ENCODE measurements at places on chromosomes 12 and 14.

GRCh38 chr14:65077318-65077717 is 25.0 kb downstream of the MAX start:
- no peak for DNase-seq

DNA sequence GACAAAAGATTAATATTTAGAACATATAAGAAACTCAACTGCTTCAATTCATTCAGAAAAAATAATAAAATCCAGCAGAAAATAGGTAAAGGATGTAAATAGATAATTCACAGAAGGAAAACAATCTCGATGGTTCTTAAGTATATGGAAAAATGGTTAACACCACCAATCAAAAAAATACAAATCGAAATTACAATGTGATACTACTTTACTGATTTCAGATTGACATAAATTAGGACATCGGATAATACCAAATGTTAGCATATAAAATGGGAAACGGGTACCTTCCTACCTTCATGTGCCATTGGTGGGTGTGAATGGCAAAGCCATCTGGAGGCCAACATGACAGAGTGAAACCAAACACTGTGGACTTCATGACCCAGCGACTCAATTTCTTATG is 1.6 kb upstream of the PPP4R4 start:
- no peak for DNase-seq

- no peak for DNase-seq
Measured at GRCh38 chr12:56953314-56953713, 4.1 kb downstream of the RDH16 start.

DNA sequence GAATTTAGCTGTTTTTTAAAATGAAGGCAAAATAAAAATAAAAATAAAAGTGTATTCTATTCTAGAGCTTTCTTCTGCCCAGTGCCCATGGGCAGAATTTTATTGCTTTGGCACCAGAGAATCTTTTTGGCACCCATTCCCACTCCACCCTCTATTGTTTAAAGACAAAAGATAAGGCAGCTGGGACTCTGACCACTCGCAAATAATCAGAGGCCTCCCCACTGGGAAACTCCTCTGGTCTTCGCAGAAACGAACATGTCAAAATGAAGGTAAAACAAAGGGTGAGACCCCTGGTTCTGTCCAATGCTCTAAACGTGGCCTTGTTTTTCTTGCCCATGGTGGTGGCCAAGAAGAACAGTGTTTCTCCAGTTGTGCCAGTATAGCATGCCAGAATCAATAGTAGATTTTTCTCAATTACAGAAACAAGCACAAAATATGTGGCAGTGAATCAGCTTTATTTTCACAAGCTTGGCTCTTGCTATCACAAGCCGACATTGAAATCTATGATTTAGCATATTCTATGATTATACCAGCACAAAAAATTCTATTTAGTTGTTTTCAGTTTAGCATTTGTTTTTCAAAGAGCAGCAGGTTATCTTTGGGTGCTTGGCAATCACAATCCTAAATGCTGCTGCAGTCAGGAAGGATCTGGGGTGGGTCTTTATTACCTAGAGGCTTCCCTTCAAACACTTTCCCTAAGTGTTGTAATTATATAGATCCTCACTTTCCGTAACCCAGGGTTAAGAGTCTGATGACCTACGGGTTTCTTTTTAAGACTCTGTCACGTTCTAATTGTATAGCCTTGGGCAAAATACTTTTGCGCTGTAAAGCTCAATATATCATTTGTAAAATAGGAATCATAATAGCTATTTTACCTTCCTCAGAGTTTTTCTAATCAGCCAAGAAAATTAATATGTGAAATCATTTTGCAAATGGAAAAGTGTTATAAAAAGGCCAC is 50.5 kb downstream of the KITLG start:
- DNase-seq, result no peak

DNA sequence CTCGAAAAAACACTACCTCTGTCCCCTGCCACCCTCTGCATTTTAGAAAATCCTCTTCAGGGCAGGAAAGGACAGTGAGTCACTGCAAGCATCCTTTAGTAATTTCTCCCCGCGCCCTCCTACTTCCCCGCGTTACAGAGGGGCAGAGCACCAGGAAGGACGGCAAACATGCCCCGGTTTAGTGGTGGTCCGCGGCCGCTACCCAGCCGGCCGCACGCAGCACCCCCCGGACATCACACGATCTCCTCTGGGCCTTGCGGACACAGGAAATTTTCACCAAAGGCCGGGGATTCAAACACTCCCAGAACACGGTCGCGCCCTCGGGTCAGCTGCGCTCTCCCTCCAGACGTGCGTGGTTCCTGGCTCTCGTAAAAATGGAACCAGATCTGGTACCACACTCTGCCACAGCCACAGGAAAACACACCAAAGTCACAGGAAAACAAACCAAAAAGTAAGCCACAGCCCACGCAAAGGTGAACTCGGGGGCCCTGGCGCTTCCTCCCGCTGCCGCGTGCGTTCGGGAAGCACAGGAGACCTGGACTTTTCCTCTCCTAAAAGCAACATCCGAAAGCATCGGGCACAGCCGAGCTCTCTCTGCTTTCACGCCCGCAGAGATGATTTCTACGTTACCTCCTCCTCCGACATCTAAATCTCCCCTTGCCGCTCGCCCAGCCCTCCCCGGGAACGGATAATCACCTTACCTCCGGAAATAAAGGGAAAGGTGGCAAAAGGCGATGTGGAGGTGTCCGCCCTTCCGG is 839 bp downstream of the SLC38A1 start:
- peak; percentile 11 for DNase-seq

GRCh38 chr14:64573109-64573508 is 23.3 kb downstream of the PPP1R36 start:
- no peak for DNase-seq

GRCh38 chr14:59772233-59772632 is 98.3 kb downstream of the RTN1 start:
- DNase-seq, result no peak

- no peak for DNase-seq
Measured at GRCh38 chr12:108302403-108303311, 36.5 kb downstream of the CMKLR1 start.

GRCh38 chr14:52380294-52380693 is 66.2 kb downstream of the PTGER2 start:
- no peak for DNase-seq

- DNase-seq, result peak; percentile 24
Measured at GRCh38 chr12:48165089-48165981, 8.0 kb upstream of the ASB8 start.

- DNase-seq, result no peak
Measured at GRCh38 chr12:130847112-130847511, 8.1 kb upstream of the STX2 start.

DNA sequence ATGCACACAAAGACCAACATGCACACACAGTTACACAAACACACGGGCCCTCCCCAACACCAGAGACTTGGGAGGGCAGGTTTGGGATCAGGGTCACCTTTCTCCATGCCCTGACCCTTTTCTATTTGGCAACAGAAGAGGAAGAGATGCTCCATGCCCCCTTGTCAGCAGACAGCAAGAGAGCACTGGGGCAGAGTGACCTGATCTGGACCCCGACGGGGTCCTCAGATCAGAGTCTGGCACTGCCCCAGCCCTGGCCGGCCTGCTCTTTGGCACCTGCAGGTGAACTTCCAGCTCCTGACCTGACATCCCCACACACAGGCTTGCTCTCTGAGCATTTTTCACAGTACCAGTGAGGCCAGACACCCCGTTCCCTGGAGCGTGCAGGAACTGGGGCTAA is 21.4 kb downstream of the ADCY6 start:
- no peak for DNase-seq

DNA sequence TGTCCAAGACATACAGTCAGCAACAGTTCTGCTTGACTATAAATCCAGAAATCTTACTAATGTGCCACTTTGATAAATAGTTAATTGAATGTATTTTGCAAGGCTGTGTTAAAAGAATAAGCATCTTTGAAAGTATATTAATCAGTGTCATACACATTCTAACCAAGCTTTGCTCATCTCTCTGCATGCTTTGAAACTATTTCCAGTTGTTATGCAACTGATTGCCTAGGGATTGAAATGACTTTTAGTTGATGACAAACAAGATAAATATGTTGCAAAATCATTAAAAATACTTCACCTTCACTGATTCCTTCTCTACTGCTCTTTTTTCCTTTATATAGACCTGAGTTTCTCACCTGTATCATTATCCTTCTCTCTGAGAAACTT is 91.3 kb downstream of the AEBP2 start:
- no peak for DNase-seq

DNA sequence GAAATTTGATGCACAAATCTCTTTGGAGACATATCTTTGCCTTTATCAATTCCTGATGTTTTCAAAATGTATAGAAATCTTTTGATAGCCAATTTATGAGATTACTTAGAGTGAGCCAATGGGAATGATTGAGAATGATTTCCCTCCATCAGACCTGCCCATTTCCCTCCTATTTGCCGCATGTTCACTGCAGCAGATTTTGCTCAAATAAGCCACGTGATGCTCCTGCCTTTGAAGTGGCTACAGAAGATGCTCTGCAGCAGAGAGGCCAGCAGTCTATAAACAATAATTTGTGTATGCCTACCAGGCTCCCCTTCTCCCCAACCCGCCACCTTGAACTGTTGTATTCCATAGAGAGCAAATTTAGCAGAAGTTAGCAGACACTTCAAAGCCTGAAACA is 21.9 kb downstream of the WIF1 start:
- no peak for DNase-seq

DNA sequence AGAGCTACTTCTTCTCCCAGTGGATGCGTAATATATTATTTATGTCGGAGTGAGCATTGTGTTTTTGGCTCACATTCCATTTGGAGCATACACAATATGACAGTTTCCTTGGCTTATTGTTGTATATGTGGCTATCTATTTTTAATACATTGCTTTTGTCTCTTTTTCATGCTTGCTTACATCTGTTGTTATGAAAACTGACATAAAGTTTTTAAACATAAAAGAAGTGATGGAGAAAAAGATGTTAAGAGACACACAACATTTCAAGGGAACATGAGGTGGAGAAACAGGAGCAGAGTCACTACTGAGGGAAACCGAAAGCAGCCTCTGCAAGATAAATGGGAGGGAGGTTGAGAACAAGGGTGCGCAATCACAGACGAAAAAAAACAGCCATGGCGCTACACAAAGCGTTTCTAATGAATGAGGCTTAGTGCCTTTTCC is 228.4 kb upstream of the NPAS3 start:
- DNase-seq, result no peak

DNA sequence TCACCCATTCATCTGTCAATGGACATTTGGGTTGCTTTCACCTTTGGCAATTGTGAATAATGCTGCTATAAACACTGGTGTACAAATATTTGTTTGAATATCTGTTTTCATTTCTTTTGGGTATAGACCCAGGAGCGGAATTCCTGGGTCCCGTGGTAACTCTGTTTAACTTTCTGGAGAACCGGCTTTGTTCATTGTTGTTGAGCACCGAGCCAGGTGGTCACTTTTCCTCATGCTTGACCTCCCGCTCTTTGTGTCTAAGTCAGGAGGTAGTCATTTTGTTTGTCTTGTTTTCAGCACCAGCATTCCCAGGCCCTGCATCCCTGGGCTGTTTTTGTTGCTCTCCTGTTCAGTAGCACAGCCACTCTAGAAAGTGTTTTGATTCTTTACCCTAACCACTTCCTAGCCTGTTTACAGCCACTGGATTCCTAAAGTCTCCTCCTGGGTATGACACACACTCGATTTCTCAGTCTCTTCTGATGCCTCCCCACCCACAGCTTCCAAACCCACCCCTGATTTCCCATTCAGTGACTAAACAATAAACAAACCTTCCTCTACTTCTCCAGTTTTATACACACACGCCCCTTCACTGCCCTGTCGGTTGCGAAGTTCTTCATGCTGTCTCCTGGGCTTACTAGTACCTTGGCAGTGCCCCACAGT is 37.9 kb downstream of the B4GALNT3 start:
- no peak for DNase-seq

- DNase-seq, result no peak
Measured at GRCh38 chr12:90987101-90987500, 17.7 kb downstream of the EPYC start.

DNA sequence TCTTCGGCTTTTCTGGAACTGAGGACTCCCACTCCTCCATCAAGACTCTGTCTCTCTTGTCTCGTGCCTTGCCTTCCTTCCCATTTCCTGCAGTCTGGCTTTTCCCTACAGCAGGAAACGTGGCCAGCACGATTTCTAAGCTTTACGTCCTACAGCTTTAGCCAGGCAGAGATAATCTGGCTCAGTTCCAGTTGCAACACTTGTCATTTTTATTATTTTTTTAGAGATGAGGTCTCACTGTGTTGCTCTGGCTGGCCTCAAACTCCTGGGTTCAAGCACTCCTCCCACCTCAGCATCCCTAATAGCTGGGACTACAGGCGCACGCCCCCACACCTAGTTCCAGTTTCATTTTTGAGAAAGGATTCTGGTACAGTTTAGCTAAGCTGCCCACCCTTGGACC is 19.9 kb downstream of the CALM1 start:
- DNase-seq, result no peak

- no peak for DNase-seq
Measured at GRCh38 chr12:109305547-109305946, 3.5 kb downstream of the FOXN4 start.

DNA sequence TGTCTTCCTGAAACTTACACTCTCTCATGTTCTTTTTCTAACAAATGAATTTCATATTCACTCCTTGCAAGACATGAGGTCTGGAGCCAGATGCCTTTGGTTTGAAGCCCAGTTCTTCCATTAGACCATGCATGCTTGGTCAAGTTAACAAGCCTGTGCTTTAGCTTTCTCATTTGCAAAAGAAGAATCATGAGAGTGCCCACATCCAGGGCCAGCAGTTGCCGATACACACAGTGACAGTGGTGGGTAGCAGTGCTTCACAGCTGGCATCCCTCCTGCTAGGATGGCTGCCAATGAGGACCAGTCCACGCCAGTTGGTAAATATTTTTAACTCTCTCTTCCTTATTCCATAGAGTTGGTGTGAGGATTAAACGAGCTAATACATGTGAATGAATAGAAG is 163.1 kb downstream of the PHLDA1 start:
- DNase-seq, result no peak

- no peak for DNase-seq
Measured at GRCh38 chr14:61872452-61872851, 110.2 kb downstream of the SNAPC1 start.

DNA sequence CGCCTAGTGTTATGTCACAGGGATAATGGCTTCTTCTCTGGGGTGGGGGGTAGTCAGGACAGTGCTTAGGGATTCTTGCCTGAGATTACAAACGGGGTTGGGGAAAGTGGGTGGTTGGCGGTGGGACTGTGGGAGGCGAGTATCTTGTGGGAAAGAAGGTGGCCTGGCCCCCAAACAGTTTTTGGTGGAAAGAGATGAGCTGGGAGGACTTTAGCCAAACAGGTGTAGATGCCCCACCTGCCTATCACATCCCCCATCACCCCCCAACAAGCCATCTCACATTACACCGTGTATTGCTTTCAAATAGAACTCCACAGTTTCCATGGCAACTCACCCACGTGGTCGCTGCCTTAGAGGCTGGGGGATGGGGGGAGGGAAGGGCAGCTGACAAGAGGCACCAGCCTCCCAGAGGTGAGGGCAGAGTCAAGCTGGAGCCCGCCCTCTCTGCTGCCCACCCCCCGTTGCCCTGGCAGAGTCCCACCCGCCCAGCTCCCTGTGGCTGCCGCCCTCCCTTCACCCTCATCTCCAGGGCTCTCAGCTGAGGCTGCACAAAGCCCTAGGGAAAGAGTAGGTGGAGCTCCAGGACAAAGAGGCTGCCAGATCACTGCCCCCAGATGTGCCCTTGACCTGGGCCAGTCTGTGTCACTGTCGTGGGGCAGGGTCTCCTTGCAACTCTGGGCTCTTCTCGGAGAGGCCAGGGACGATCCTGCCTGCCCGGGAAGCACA is 98.3 kb downstream of the LRRC74A start:
- no peak for DNase-seq
